CD4-positive, alpha-beta T cell (primary cell): ENCODE measurements at places on chromosomes 2 and 18.

DNA sequence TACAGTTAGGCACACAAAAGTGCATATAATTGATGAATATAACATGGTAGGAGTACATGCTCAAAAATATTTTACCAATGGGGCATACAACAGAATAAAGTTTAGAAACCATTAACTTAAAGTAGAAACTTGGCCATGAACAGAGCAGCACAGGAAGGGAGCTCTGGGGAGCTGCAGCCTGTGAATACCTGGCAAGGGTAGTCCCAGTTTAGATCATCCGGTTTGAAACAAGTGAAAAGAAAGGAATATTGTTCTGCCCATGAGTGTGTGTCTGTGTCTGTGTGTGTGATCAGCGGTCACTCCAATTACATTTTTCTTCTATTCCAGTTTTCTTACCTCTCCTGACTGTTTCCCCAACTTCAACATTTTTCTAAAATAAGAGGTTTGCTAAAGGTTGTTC, 233.0 kb downstream of the ALK start:
- no peak for DNase-seq

- DNase-seq: no peak
Measured at GRCh38 chr2:41851554-41851953, 196.3 kb upstream of the PKDCC start.

GRCh38 chr2:197358931-197359330, 48.4 kb upstream of the ANKRD44 start:
- no peak for DNase-seq

DNA sequence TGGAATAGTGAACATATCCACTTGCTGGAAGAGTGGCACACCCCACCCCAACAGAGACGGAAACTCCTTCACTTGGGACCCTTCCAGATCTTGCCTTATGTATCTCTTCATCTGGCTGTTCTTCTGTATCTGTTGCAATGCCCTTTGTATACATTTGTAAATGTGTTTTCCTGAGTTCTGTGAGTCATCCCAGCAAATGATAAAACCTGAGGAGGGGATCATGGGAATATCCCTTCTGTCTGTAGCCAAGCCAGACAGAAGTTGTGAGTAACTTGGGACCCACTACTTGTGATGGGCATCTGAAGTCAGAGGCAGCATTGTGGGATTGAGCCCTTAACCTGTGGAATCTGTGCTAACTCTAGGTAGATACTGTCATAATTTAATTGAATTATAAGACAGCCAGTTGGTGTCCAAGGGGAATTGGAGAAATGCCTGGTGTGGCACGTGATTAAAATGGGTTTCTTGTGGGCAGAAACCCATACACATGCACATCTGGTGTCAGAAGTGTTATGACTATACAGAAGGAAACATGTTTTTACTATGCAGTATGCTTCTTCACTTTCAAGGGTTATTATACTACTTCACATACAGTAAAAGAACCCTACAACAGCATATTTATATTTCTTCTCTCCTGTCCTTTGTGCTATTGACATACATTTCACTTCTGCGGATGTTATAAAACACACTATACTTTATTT, 32.3 kb upstream of the TMEM247 start:
- DNase-seq: no peak

- no peak for DNase-seq
Measured at GRCh38 chr2:70420143-70420542, 118.3 kb upstream of the FAM136A start.

DNA sequence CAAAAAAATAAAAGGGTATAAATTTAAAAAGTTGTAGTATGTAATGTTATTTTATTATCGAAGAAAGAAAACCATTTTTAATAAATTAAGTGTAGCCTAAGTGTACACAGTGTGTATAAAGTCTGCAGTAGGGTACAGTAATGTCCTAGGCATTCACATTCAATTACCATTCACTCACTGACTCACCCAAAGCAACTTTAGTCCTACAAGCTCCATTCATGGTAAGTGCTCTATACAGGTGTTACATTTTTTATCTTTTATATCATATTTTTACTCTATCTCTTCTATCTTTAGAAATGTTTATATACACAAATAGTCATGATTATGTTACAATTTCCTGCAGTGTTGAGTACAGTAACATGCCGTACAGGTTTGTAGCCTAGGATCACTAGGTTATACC, 59.5 kb downstream of the RABL2A start:
- DNase-seq: no peak

DNA sequence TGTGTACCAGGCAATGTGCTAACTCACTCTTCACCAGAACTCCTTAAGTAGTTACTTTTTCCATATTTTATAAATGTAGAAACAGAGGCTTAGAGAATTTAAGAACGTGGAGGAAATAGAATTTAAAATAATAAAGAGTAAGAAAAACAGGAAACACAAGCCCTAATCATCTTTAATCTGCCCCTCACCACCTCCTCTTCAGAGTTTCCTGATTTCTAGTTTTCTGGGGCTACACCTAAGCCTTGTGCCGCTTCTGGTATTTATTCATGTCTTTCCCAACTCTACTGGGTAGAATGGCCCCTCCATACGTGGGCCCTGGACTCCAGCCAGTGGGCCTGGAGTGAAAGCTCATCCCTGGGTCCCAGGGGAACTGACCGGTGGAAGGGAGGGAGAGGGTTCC, 85.4 kb downstream of the RTN4 start:
- no peak for DNase-seq

DNA sequence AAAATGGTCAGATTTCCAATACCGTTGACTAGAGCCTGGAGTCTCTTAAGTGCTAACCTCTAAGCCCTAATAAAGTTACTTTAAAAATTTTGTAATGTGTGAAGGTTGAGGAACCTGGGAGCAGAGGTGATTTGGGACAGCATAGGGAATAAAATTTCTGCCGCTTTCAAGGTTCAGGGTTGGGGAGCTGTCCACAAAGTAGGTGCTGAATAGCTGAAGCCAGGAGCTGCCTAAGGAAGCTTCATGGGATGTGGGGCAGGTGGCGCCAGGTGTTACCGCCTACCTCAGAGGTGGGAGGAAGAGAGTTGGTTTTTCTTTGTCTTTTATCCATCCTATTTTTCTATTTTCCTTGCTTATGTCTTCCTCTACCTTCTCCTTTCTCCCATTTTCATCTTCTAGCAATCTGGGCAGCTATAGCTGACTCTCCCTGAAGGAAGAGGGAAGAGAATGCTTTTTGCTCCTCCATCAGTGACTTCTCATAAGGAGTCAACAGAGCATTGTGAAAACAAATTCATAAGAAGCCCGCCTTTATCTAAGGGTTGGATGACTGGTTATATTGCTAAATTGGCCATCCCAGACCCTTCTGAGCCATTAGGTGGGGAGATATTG, 178.7 kb downstream of the CLIP4 start:
- no peak for DNase-seq

- no peak for DNase-seq
Measured at GRCh38 chr2:150729495-150729955, 242.1 kb upstream of the RND3 start.

DNA sequence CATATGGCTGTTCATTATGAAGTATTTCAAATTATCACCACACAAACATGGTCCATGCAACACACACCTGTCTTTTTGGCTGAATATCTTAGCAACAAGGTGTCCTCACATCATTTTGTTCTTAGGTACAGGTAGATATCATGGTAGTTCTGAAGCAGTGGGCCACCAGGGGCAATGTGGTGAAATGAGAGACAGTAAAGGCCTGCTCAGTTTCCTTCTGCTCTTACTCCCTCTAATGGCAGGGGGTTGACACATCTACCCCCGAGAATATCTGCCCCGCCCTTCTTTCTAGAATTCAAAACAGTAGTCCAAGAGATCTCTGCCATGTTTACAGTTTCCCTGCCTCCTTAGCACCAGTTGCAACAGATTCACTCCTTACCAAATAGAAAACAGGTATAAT, 147.0 kb upstream of the KLHL14 start:
- no peak for DNase-seq

DNA sequence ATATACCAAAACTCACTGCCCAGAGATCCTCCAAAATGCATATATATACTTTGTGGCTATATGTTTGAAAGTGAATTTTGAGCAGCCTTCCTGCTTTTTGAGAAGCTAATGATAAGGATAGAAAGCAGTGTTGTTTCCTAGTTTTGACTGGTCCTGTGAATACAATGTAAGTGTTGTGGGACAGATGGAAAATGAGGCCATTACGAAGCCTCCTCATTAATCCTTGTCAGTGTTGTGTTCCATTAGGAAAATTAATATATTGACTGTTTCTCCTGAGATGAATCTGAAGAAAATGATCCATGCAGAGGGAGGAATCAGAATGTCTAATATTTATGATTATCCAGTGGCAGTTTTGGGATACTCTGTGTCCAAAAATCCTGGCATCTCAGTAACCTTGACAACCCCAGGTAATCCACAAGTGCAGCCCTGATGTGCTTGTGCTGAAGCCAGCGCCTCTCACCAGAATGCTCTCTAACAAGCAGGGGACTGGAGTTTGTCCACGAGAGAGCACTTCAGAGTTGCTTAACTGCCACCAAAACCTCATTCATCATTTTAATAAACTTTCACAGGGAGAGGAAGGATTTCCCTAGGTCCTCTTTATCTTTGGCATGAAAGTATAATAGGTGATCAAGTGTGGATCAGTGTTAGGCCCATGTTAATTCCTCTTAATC, 418.6 kb downstream of the CMPK2 start:
- DNase-seq: no peak

- no peak for DNase-seq
Measured at GRCh38 chr2:233209533-233210171, 41.8 kb upstream of the ATG16L1 start.

DNA sequence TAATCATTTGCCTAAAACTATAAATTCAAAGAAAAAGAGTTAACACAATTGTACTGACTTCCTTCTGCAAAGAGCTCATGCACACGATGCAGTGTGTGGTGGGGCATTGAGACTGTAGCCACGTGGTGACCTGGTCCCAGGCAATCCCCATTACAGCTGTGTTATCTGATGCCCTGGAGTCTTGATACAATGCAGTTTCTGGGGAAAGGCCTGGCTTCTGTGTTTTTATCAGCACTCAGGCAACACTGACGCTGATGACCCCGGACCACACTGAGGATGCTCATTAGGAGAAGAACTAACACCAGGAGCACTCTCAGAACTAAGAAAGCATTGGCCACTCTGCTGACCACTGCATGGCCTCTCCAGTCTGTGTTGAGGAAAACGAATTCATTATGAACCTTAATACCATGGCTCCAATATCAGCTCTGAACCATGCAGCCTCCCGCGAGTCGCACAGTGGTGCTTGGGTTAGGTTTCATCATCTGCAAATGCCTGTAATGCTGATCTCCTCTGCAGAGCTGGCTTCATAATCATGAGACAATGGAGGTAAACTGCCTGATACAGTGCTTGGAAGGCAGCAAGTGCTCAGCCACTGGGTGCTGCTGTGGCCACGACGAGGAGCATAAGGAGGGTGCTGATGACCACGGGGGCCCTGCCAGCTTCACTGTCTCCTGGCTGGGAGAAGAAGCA, 218.5 kb downstream of the MYT1L start:
- DNase-seq: no peak

- DNase-seq: no peak
Measured at GRCh38 chr2:95091885-95092555, 29.6 kb downstream of the MRPS5 start.

- no peak for DNase-seq
Measured at GRCh38 chr2:37149626-37150322, 7.0 kb downstream of the EIF2AK2 start.

- DNase-seq: no peak
Measured at GRCh38 chr2:165499131-165499530, 29.6 kb downstream of the CSRNP3 start.

GRCh38 chr2:130899306-130899705, 62.6 kb downstream of the ARHGEF4 start:
- no peak for DNase-seq

GRCh38 chr2:109217362-109218086, 88.5 kb downstream of the SH3RF3 start:
- peak; percentile 39 for DNase-seq

GRCh38 chr2:15094161-15094560, 461.6 kb downstream of the LRATD1 start:
- no peak for DNase-seq

- no peak for DNase-seq
Measured at GRCh38 chr2:216636551-216637450, 3.6 kb downstream of the IGFBP2 start.

DNA sequence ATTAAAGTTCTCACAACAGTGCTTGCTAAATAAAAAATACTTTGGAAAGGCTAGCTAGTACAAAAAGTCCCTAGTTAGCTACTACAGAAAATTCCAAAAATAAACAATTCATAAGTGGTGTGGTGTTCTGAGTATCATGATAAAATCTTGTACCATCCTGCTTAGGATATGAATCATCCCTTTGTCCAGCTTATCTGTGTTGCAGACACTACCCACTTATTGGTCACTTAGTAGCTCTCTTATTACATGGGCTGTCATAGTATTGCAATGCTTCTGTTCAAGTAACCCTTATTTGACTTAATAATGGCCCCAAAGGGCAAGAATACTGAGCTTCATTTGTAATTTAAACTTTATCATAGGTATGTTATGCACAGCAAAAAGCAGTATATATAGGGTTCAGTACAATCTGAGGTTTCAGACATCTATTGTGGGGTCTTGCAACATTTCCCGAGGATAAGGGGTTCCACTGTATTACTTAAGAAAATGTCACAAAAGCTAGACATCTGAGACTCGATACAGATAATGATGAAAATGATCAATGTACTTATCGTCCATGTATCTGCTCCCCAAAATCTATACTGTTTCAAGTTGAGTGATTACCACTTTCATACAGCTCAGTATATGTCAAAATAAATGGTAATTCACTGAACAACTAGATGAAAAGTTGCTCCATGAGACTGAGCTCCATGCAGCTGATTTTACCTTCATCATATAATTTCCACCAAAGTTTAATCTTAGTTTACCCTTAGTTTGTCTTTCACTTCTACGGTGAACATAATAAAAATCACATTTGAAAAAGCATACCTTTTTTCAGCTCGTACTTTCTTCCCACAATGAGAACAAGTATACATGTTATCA, 93.8 kb downstream of the C2orf74 start:
- DNase-seq: no peak
